ENCODE measurements at places on chromosomes 16 and 17.

DNA sequence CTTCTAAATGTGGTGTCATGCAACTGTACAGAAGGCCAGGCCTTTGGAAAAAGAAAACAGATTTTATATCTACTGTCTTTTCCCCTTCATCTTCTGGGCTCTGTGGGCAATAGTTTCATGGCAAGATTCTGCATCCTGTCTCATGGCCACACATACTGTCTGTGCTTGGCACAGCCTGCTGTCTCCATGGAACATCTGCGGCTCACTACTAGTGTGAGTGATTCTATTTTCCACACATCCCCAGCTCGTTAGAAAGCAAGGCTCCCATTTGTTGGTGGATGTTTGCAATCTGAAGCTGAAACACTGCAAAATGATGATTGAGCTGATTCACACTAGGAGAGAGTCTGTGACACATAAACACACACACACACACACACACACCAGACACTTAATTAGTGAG lies 32.4 kb downstream of the CACNG3 start:
- DNase-seq, result peak; percentile 41

GRCh38 chr16:9027070-9027799 lies 63.5 kb upstream of the USP7 start:
- DNase-seq, result no peak

- no peak for DNase-seq
Measured at GRCh38 chr16:69620573-69620972, 54.8 kb downstream of the NFAT5 start.

GRCh38 chr16:12060751-12061150 lies 84.2 kb downstream of the SNX29 start:
- no peak for DNase-seq

- DNase-seq, result no peak
Measured at GRCh38 chr17:35784895-35785294, 10.5 kb downstream of the MMP28 start.

- DNase-seq, result no peak
Measured at GRCh38 chr16:14028202-14028601, 42.9 kb upstream of the MRTFB start.

- DNase-seq, result no peak
Measured at GRCh38 chr17:305090-305976, 47.3 kb downstream of the RPH3AL start.

DNA sequence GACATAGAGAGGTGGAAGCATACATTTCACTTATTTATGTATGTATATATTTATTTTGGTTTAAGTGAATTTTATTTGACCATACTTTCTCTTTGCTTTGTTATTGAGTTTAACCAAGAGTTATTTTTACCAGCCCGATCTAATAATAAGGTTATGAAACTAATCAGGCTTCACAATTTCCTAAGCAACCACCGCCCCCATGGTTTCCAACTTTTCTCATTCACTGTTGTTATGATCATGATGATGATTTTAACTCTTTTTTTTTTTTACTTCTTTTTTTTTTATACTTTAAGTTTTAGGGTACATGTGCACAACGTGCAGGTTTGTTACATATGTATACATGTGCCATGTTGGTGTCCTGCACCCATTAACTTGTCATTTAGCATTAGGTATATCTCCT lies 30.6 kb downstream of the DNAH9 start:
- no peak for DNase-seq

GRCh38 chr16:27699540-27699939 lies 149.6 kb downstream of the KATNIP start:
- no peak for DNase-seq

GRCh38 chr17:7223375-7223774 lies 3.6 kb downstream of the ACADVL start:
- no peak for DNase-seq

- DNase-seq, result no peak
Measured at GRCh38 chr17:1755252-1755826, 6.5 kb upstream of the SERPINF1 start.

DNA sequence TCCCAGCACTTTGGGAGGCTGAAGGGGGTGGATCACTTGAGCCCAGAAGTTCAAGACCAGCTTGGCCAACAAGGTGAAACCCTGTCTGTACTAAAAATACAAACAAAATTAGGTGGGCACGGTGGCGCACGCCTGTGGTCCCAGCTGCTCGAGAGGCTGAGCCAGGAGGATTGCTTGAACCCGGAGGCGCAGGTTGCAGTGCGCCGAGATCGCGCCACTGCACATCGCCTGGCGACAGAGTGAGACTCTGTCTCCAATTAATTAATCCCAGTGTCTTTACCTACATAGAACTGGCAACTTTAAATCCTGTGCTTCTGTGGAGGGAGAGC lies 1.5 kb upstream of the ELOB start:
- no peak for DNase-seq

- no peak for DNase-seq
Measured at GRCh38 chr17:79633154-79633553, 22.3 kb upstream of the RBFOX3 start.

GRCh38 chr17:1914661-1915083 lies 84.9 kb downstream of the RPA1 start:
- no peak for DNase-seq

- no peak for DNase-seq
Measured at GRCh38 chr16:56514845-56515244, 5.0 kb downstream of the BBS2 start.

- DNase-seq, result no peak
Measured at GRCh38 chr17:39132192-39132610, 19.2 kb downstream of the PLXDC1 start.

DNA sequence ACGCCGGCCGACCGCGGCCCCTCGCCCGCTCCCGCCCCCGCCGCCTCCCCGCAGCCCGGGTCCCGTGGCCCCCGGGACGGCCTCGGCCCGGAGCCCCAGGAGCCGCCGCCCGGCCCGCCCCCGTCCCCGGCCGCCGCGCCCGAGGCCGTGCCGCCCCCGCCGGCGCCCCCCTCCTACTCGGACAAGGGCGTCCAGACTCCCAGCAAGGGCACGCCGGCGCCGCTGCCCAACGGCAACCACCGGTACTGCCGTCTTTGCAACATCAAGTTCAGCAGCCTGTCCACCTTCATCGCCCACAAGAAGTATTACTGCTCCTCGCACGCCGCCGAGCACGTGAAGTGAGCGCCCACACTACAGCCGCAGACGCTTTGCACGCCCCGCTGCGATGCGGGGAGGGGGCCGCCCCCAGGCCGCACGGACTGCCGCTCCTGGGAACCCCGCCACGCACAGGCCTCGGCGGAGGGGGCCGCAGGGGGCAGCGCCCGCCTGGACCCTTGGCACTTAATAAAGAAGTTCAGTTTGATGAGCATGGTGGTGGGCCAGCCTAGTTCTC lies 35.5 kb upstream of the ZC3H18 start:
- no peak for DNase-seq

DNA sequence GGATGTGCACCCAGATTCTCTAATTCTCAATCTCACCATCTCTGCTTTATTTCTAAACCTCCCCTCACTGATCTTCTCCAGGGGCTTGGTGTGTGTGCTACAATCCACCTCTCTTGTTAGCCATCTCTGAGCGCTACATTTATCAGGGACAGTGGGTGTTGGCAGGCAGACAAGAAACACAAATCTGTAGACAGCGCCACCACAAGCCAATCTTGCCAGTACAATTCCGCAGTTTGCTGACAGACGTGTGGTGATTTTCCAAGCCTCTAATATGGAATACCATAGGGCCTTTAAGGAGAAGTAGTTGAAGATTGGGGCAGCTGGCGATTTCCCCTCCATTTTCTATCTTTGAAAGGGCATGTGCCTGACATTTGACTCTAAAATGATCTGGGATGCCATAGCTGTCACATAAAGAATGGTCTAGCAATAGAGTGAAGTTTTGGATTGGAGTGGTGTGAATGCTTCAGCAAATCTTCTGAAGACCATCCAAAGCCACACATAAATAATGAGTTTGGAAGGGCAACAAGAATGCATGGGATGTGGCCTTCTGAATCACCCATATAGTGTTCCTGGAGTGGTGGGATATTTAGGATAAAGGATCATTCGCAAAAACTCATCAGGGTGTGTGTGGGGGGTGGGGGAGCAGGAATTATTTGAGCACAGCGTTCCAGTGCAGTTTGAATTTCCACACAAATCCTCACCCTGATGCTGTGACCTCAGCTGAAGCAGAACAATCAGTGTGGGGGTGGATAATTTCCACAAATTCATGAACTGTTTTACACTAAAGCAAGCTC lies 12.0 kb upstream of the ANKFN1 start:
- DNase-seq, result no peak

GRCh38 chr17:39872751-39873150 lies 4.7 kb downstream of the ZPBP2 start:
- no peak for DNase-seq

DNA sequence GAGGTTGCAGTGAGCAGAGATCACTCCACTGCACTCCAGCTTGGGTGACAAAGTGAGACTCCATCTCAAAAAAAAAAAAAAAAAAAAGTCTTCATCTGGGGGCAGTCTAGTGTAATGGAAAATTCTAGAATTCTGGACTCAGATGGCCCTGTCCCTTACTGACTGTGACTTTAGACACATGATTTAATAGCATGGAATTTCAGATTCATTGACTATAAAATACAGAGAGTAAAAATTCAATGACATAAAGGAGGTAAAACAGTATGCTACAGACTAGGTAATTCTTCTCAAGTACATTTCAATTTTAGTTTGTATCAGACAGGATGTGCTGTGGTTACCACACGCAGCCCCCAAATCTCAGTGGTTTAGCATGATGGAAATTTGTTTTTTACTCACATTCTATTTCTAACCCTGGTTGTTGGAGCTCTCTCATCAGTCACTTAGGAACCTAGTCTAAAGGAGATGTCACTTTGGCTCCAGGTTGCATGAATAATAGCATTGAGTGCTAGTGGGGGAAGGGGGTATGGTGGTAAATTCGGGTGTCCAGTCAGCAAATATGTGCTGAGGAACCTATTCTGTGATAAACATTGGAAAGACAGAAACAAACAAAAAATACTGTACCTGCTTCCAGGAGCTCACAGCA lies 444.0 kb downstream of the XYLT1 start:
- DNase-seq, result no peak

GRCh38 chr17:18980682-18981334 lies 23.8 kb downstream of the FAM83G start:
- DNase-seq, result no peak

DNA sequence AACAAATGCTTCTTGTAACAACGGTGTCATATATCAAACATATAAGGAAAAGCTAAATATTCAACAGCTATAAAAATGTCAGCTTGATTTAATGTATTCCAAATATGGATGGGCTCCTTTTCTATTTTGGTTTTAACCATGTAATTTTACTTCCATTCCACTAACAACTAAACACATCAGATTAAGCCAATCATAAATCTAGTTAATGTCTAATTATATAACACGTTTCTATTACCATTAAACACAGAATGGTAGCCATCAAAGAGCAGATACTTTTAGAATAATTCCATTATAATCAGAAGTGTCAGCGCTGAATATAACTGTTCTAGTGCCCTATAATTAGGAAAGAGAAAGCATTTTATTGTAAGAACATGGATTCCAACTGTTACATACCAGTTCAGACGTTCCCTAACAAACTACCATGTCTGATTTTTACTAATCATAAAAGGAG lies 10.0 kb downstream of the CMC2 start:
- DNase-seq, result no peak

- DNase-seq, result no peak
Measured at GRCh38 chr17:73743518-73744201, 99.4 kb upstream of the SDK2 start.

- peak; percentile 48 for DNase-seq
Measured at GRCh38 chr17:81566461-81567126, 14.4 kb upstream of the FAAP100 start.

- DNase-seq, result no peak
Measured at GRCh38 chr16:89887243-89887642, 13.9 kb downstream of the TCF25 start.

GRCh38 chr17:38728290-38728831 lies 1.8 kb upstream of the CISD3 start:
- no peak for DNase-seq

GRCh38 chr16:81817296-81817695 lies 38.2 kb downstream of the PLCG2 start:
- DNase-seq, result no peak

DNA sequence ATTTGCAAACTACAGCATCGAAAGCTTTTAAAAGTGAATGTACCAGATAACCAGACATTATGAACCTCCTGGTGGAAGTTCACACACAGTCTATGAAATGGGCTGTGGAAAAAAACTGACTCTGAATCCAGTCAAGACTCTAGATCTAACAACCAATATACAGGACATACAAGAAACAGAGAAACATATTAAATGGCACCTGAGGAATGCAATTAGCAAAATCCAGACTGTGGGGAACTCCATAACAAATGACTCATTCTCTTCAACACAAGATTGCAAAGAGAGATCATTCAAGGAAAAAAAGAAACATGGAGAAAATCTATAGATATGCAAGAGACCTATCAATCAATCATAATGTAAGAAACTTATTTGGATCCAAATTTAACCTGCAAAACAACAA lies 119.0 kb downstream of the MYO1D start:
- DNase-seq, result no peak

DNA sequence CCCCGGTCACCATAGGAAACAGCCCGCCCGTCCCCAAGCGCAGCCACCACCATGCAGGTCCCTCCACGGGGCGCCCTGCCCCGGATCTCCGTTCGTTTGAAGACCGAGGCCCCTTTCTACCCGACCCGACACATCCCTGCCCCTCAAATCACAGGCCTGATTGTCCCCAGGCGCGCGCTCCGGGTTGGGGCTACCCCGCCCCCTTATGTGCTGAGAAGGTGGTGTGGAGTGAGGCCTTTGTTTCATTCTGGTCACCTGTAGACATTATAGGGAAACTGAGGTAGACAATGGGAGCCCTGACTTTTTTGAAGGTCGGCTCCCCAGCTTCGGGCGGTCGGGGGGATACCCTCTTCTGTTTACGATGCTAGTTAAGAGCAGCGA lies 763 bp upstream of the ACTG1 start:
- peak; percentile 52 for DNase-seq

DNA sequence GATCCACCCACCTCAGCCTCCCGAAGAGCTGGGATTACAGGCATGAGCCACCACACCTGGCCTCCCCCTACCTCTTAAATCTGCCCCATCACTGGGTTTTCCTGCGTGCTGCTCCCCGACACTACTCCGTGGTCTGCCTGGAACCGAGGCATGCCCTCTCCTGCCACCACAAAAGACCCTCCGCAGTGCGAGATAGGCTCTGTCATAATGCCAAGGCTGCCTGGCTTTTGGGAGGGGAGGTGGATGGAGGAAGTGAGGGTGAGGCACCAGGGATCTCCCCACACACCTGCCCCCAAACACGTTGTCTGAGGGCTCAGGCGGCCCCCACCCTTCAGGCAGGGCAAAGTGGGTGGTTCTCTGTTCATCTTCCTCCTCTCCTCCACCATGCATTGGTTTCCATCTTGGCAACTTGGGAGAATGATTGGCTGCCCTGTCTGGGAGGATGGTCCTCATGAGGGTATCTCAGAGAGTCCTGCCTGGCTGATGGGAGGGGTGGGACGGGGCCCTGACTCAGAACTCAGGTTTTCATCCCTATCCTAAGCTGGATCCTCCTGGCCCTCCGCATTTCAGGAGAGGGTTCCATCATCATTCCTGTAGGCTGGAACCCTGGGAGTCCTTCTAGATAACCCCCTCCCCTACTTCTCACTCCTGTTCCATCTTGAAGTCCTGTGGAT lies 23.2 kb downstream of the IGFBP4 start:
- DNase-seq, result no peak

- no peak for DNase-seq
Measured at GRCh38 chr17:82245134-82246039, 16.5 kb downstream of the SLC16A3 start.

GRCh38 chr16:86085161-86085611 lies 186.2 kb downstream of the IRF8 start:
- no peak for DNase-seq

Data from hippocampal formation (tissue), 2 donors.